ENCODE measurements at places on chromosomes 2 and 18.
A peak's percentile ranks its signal among the peaks of the same experiment; 100 is the strongest.

- peak; percentile 28 for DNase-seq
Measured at GRCh38 chr2:86193901-86194567, 1.2 kb downstream of the IMMT start.

GRCh38 chr18:49708662-49709346 is 104.5 kb downstream of the ACAA2 start:
- no peak for DNase-seq

DNA sequence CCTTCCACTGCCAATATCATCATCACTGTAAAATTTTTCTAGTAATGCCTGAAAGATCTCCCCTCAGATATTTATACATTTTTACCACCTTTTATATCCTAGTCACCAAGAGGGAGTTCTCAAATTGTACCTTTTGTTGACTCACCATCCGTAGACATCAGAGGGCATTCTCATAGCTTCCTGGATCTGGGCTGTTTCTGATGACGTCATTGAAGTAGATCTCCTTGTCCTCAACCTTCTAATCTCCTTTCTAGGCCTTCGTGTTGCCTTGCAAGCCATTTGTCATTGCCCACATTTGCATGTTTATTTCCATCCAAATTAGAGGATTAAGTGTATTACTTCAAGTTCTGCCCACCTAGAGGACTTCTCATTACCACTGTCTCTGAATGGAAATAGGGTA is 193.4 kb upstream of the NRXN1 start:
- DNase-seq: no peak

DNA sequence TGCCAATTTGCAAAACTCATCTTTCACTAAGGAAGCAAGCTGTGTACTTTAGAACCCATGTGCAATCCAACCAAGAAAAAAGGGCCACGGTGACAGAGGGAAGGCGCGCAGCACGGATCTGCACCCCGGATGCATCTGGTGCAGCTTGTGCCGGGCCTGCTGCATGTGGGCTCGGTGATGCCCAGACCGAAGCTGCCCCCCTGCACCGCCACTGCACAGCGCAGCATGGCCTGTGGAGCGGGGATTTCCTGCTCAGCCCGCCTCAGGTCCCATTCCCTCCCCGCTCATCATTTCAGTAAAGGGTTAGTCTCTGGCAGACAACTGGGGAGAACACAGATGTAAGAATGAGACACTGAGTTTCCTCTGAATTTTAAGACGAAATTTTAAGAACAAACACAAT is 43.0 kb downstream of the MC2R start:
- no peak for DNase-seq

- DNase-seq: no peak
Measured at GRCh38 chr2:219527076-219527394, 12.8 kb downstream of the ASIC4 start.

DNA sequence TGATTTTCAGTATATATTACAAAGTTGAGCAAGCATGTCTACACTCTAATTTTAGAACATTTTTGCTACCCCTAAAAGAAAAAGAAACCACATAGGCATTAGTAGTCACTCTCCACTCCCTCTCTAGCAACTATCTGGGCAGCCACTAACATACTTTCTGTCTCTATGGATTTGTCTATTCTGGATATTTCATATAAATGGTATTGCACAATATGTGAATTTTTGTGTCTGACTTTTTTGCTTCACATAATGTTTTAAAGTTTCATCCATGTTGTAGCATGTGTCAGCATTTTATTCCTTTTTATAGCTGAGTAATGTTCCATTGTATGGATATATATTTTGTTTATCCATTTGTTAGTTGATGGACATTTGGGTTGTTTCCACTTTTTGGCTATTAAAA is 232.5 kb upstream of the CTAGE1 start:
- peak; percentile 77 for DNase-seq

GRCh38 chr2:223386189-223386588 is 216.0 kb downstream of the SCG2 start:
- no peak for DNase-seq

- no peak for DNase-seq
Measured at GRCh38 chr2:47003641-47004427, 88.2 kb upstream of the MCFD2 start.

- DNase-seq: peak; percentile 92
Measured at GRCh38 chr2:111659361-111660333, 224.3 kb downstream of the ANAPC1 start.

GRCh38 chr18:22872900-22873537 is 60.1 kb upstream of the RBBP8 start:
- DNase-seq: peak; percentile 44

DNA sequence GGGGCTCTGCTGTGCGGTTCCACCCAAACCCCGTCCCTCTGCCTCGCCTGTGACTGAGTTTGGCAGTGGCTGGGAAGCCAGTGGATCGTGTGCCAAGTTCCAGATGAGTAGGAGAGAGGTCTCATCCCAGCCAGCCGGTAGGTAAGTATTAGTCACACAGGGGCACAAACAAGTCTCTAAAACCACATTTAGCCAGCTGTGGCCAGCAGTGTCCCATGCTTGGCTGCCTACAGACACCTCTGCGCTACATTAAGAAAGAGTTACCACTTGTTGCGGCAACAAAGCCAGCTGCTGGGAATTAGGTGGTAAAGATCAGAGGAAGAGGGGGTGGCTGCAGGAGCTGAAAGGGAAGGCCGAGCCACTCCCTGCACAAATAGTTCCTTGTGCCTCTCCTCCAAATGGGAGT is 81.2 kb downstream of the GATA6 start:
- DNase-seq: no peak

- DNase-seq: no peak
Measured at GRCh38 chr2:206974551-206974950, 35.2 kb downstream of the CPO start.

DNA sequence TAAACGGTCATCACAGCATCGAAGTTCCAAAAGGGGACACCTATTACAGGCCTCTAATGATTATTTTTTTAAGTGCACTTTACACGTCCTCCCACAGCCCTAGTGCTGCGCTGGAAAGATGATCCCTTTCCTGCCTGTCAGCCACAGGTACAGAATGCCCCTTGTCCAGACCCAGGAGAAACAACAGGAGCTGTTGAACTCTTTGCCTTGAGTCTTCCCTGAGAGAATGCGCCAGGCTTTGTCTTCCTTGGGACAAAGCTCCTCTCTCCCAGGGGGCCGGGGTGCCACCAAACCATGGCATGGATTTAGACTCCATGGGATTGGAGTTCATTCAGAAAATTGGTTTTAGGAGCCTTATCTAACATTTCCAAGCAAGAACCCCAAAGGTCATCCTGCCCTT is 319.0 kb upstream of the SOX11 start:
- DNase-seq: no peak

DNA sequence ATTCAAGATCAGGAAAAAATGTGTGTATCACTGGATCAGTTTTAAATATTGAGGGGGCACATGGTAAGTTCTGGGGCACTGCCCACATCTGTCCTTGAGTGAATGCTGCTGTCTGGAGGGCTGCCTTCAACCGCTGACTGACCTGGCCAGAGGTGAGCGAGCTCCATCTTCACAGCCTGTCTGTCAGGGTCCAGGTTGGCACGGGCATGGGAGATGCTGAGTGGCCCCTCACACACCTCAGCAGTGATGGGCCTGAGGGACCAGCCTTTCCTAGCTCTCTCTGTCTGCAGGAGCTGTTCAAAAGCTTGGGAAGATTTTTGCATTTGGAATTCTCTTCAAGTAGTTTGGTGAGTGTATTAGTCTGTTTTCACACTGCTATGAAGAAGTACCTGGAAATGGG is 114.8 kb upstream of the ALKAL2 start:
- no peak for DNase-seq

DNA sequence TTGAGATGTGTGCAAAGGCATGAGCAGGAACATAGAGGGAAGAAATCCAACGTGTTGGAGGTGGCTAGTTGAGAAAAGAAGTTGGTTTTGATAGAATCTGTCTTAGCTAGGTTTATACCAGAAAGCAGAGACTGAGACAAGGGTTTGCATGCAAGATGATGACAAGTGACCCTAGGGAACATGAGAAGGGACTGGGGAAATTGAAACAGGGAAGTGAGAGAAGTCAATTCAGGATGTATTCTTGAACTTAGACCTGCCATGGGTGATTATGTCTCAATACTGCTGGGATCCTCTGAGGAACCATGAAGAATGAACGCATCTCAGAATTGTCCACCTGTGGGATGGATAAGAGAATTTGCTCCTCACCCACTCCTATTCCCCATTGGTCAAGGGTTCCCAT is 20.5 kb downstream of the IL36A start:
- no peak for DNase-seq

- DNase-seq: no peak
Measured at GRCh38 chr18:7940971-7941370, 373.9 kb downstream of the PTPRM start.

GRCh38 chr2:35356332-35356731 is 999.2 kb upstream of the CRIM1 start:
- no peak for DNase-seq

Measured in iris pigment epithelial cell (primary cell).